ENCODE measurements at places on chromosomes 13 and 19.

GRCh38 chr19:14563989-14564651 lies 7.7 kb downstream of the NDUFB7 start:
- no peak for DNase-seq

DNA sequence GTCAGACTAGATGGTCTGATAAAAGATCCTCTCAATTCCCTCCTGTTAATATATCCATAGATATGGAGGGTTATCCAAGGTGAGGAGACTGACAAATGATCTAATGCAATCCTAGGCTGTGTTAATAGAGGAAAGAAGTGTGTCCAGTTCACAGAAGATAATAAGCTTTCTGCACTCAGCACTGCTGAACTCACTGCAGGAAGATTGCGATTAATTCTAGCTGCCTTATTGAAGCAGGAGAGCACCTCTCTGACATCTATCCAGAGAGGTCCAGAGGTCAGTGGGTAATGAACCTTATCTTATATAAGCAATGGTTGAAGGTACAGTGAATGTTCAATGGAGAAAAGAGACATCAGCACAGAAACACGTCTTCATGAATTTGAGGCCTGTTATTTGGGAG lies 75.9 kb upstream of the SLC10A2 start:
- DNase-seq, result no peak

DNA sequence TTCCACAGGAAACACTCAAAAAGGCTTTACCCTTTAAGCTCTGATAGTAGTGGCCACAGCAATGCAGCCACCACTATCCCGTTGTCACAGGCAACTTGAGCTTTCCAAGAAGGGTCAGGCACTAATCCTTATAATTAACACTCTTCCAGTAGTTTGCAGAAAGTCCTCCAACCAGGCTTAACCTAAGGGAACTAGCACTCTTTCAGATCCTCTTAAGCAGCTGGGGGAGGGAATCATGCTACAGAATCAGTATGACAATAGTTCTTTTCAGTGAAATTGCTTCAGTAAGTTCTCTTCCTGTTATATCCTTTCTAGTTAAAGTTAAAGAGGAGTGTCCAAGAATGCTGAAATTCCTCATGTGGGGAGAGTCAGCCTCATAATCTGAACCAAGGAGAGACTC lies 82.2 kb downstream of the TNFSF11 start:
- DNase-seq, result no peak

DNA sequence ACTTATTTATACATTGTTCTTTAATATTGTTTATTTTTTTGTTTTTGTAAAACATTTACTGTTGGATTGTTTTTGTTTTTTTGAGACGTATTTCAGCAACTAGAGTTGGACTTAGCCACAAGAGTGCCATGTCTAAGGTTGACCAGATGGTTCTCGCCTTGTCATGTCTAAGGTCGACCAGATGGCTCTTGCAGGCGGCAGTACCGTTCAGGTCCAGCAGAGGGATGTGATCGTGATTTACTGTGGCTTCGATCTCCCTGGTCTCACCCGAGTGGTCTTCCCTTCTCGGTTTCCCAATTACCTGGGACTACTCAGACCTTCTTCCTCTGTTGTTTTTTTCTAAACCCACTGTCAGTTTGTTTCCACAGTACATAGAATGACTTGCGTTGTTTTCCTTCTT lies 1438.6 kb downstream of the UQCRFS1 start:
- no peak for DNase-seq

- no peak for DNase-seq
Measured at GRCh38 chr19:33752945-33753344, 43.7 kb upstream of the KCTD15 start.

DNA sequence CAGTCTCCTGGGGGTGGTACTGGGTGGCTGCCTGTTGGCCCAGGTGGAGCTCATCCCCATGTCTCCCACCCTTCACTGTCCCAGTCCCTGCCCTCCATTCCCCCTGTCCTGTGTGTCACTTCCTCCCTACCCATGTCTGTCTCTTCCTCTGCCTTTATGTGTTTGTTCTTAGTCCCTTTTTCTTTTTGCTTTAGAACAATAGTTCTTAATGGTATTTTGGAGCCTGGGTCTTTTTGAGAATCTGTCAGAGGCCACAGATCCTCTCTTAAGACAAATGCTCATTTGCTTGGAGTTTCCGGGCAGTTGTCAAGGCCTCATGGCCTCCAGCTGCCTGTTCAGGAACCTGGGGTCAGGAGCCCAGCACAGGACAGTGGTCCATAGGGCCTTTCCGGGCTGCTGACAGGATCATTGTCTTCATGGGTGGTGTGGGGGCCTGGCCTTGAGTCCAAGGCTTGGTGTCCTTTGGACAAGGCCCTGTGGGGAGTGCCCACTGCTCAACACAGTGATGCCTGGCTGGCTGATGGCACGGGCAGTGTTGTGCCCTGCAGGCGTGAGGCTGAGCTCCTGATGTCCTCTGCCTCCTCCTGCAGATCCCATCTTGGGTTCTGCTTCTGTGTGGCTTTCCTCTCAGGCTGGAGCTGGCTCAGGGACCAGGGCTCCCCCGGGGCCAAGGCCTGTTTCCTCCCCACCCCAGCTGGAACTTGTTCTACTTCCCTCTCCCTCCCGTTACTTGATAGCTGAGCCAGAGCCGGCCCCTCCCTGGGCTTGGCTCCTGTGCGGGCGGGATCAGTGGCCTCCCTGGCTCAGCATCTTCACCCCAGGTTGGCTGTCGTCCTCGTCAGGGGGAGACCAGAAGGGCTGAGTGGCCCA lies 3.5 kb downstream of the EGLN2 start:
- DNase-seq, result no peak

- DNase-seq, result no peak
Measured at GRCh38 chr13:36763126-36763722, 55.8 kb upstream of the RFXAP start.

GRCh38 chr19:17183271-17183761 lies 31.8 kb upstream of the USE1 start:
- no peak for DNase-seq

DNA sequence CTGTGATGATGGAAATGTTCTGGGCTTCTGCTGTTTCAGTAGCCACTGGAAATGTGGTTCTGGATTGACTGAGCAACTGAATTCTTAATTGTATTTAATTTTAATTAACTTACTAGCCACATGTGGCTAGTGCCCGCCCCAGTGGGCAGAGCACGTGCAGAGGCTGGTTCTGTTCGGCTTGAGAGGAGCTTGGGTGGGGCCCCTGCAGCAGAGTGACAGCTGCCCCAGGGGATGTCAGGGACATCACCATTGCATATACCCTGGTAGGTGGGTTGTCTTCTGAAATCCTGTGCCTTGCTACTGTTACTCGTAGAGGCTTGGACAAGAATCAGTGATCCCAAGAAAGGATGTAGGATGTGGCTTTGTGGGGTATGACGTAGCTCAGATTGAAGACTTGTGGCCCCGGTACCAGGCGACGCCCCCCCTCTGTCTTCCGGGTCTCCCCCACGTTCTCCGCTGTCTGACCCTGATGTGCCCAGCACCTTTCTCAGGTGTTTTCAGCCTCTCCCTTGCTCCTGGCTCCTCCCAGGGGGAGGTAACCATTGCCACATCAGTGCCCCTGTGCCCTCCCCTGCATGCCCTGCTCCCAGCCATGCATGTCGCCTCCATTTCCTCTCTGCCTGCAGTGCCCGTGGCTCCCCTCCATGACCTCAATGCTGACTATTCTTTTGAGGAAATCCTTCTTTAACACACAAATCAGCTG lies 102.6 kb upstream of the RNF113B start:
- DNase-seq, result peak; percentile 84

DNA sequence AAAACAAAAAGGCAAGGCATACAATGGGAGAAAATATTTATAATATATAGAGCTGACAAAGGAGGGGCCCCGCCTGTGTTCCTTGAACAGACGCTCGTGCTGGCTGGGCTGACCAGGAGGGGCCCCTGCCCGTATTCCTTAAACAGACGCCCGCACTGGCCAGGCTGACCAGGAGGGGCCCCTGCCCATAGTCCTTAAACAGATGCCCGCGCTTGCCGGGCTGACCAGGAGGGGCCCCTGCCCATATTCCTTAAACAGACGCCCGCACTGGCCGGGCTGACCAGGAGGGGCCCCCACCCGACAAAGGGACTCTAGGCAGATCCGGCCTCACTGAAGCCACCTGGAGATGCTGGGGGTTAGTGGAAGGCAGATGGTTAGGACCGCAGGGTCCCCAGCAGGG lies 9.3 kb downstream of the ADPRHL1 start:
- no peak for DNase-seq

DNA sequence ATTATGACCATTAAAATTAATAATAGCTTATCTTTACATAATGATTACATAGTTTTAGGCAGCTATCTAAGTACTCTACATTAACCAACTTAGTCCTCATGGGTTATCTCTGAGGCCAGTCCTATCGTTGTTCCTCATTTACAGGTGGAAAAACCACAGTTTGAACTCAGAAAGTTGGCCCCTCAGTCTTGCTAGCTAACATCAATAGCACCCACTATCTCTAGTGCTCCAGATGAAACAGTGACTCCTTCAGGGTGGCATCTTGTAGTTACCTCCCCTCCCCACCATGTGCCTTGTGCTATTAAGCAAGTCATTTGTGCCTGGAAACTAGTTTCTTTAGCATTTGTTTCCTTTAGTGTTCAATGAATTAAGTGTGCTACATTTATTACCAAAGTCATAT lies 1086.7 kb downstream of the EFNB2 start:
- no peak for DNase-seq

- DNase-seq, result no peak
Measured at GRCh38 chr13:80180740-80181355, 160.1 kb downstream of the SPRY2 start.

DNA sequence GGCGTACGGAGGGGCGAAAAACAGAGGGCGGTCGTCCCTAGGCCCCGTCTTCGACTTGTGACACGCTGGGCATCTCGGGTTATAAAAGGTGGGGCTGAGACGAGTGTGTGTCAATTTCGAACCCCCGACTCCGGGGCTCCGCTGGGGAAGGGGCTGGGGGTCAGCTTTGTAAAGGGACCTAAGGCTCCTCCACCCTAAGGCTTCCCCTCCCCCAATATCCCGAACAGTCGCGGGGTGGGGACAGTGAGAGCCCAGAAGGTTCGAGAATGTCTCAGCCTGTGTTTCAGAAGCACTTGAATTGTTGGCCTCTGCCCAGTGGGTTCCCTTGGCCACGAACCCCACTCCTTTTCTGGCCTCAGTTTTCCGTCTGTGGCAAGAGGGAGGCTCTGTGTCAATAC lies 450 bp downstream of the SELENOW start:
- no peak for DNase-seq

DNA sequence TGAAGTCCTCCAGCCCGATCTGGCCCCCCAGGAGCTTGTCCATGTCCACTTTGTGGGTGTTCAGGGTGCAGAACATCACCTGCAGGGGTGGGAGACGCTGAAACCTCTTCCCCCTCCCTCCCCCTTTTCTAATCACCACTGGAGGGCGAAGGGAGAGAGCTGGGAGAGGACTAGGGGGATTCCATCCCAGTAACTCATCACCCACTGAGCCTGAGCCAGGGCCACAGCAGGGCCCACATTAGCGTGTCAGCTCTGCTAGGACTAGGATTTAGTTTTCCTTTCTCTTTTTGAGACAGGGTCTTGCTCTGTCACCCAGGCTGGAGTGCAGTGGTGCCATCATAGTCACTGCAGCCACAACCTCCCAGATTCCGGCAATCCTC lies 5.5 kb upstream of the PTGER1 start:
- no peak for DNase-seq

- DNase-seq, result no peak
Measured at GRCh38 chr13:41107104-41107571, 25.5 kb downstream of the KBTBD6 start.

DNA sequence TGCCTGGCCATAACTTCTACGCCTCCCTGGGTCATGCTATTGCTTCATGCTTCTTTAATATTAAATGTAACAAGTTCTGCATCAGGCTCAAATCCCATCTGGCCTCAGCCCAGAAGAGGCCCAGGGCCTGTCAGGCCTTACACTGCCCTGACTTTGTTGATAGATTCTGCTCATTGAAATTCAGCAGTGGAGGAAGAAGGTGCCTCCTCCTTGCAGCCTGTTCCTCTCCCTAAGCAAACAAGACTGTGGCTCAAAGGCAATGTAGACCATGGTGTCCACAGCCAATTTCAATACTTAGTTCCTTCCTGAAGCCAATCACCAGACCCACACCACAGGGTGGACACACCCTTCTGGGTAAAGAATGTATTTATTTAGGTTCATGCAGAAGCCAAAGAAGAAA lies 59.4 kb downstream of the LACC1 start:
- DNase-seq, result no peak

DNA sequence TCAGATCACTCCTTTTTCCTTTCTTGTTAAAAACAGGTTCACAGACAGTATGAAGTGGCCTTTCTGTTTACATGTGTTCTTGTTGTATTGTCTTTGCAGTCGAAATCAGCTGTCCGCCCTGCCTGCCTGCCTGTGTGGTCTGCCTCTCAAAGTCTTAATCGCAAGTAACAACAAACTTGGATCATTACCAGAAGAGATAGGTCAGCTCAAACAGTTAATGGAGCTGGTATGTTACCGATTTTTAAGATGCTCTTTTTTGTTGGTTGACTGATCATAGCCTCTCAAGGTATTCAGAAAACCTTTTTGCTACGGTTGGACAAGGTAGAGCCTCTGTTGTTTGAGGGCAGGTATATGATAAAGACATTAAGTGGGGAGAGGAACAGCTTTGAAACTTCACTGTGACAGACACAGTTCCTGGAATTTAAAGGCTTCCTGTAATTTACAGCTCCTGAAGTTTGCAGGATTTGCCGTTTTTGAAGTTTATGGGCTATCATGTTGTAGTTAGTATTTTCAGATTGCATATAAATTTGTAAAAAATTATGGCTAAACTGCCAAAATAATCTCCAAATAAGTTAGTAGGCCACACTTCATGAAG lies 116.1 kb downstream of the LRCH1 start:
- no peak for DNase-seq

GRCh38 chr19:28869459-28869858 lies 343.5 kb downstream of the UQCRFS1 start:
- DNase-seq, result no peak

DNA sequence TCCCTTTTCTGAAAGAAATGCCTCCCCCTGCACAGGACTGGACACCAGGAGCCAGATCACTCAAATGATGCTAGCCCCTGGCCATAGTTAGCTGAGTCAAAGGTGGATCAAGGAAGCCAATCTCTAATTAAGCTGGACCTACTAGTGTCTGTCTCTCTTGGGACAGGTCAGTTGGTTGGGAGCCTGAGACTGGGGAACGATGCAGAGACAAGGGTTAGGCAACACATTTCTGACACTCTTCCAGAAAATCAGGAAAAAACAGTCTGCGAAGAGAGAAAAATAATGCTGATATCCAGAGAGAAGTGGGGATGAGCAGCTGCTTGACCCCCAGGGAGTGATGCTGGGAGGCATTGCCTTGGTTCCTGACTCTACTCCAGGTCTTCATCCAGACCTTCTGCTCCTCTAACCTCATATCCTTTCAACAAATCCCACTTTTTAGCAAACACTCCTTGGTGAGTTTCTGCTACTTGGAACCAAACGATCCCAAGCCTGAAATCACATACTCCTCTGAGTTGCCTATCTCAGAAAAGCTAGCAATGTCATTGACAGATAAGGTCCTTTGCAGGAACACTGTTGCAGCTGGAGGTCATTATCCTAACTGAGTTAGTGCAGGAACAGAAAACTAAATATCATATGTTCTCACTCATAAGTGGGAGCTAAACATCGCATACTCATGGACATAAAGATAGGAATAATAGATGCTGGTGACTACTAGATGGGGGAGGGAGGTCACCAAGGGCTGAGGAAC lies 369.7 kb downstream of the COG6 start:
- no peak for DNase-seq
